SK-N-SH (cell line): ENCODE measurements at places on chromosomes 4 and X.

DNA sequence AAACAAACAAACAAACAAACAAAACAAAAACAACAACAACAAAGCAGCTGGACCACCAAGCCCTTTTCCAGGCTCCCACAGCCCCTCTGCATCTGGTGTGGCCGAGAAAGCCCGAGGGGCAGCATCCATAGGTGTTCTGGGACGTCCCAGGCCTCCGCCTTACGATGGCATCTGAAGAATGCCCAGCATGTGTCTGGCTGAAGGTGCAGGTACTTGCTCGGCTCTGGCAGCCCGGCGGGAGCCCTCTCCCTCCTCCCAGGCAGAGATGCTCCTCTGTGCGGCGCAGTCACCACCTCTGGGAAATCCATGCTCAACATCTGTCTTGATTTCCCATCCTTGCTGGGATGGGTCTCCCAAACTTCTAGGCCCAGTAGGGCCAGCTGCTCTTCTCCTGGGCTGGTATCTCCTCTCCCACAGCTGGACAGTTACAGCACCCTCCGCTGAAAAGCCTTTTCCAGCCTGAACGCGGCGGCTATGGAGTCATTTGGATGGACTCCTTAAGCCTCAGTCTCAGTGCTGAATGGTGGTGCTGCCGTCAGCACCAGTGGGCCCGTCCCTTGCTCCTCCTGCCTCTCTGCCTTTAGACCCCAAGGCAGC is 4.3 kb downstream of the PSAPL1 start:
- H3K27ac ChIP-seq = no peak overlapping the region
- no peaks in the 10 kb centered on the region for H3K4me1 ChIP-seq
- no peaks in the 10 kb centered on the region for H3K27me3 ChIP-seq
- DNase-seq = no peak

DNA sequence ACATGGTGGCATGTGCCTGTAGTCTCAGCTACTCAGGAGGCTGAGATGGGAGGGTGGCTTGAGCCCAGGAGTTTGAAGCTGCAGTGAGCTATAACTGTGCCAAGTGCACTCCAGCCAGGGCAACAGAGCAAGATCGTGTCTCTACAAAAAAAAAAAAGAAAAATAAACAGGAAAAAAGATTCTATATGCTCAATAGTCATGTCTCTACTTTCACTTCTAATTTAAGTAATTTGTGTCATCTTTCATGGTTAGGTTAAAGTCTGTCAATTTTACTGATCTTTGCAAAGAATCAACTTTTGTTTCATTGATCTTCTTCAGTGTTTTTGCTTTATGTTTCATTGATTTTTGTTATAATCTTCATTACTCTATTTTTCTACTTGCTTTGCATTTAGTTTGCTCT is 106.2 kb upstream of the MAB21L2 start:
- H3K4me1 ChIP-seq = no peaks in the 10 kb centered on the region
- peaks cover 9% of the 10 kb centered on the region for H3K36me3 ChIP-seq
- H3K27ac ChIP-seq = no peak overlapping the region
- no peak overlapping the region for H3K4me3 ChIP-seq

DNA sequence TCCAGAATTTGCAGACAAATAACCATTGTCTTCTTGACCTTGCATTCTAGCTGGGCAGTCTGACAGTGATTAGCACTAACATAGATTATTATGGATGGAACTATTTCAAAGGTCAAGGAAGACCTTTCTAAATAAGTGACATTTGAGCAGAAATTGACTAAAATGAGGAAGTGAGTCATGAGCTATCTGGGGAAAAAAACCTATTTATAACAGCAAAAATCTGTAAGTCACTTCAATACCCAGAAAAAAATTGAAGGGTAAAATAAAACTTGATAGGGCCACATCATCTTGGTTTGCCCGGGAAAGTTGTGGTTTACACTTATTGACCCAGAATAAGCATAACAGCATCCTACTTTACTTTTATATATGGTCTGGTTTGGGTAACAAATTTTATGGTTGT is 414.6 kb upstream of the HS3ST1 start:
- no peak overlapping the region for H3K27ac ChIP-seq
- H3K4me3 ChIP-seq = no peak overlapping the region
- H3K27me3 ChIP-seq = no peaks in the 10 kb centered on the region
- no peaks in the 10 kb centered on the region for H3K36me3 ChIP-seq

DNA sequence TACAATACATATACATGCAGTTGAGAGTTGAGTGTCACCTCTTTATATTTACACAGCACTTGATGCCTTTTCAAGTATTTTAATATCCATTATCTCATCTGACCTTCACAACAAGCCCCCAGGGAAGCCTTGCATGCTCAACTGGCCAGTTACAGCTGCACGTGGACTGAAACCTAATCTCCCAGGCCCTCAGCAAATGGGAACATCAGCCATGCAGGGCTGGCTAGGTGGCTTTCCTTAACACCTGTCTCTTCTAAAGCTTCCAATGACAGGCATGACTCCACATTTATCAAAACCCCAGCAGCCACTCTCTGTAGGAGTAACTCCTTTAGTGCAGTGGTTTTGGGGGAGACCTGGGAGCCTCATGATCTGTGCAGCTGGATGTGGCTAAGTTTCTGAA is 56.4 kb downstream of the PHKA2 start:
- no peaks in the 10 kb centered on the region for H3K4me1 ChIP-seq
- H3K4me3 ChIP-seq = no peak overlapping the region
- no peak overlapping the region for H3K27ac ChIP-seq
- peaks cover 6% of the 10 kb centered on the region; the same call in 1 of the 2 replicates for H3K27me3 ChIP-seq

- DNase-seq = no peak
- no peaks in the 10 kb centered on the region for H3K27me3 ChIP-seq
- H3K36me3 ChIP-seq = no peaks in the 10 kb centered on the region
- no peaks in the 10 kb centered on the region for H3K4me1 ChIP-seq
- H3K4me3 ChIP-seq = no peak overlapping the region
Measured at GRCh38 chrX:10516781-10517322, 103.5 kb downstream of the MID1 start.

GRCh38 chr4:47451657-47452056 is 11.8 kb downstream of the COMMD8 start:
- DNase-seq = no peak
- H3K4me3 ChIP-seq = no peak overlapping the region
- no peak overlapping the region for H3K27ac ChIP-seq
- H3K36me3 ChIP-seq = peaks cover 43% of the 10 kb centered on the region
- no peaks in the 10 kb centered on the region for H3K4me1 ChIP-seq

- no peak for DNase-seq
- H3K4me1 ChIP-seq = no peaks in the 10 kb centered on the region
- H3K36me3 ChIP-seq = no peaks in the 10 kb centered on the region
- no peak overlapping the region for H3K4me3 ChIP-seq
Measured at GRCh38 chr4:144501231-144501780, 144.7 kb upstream of the HHIP start.

DNA sequence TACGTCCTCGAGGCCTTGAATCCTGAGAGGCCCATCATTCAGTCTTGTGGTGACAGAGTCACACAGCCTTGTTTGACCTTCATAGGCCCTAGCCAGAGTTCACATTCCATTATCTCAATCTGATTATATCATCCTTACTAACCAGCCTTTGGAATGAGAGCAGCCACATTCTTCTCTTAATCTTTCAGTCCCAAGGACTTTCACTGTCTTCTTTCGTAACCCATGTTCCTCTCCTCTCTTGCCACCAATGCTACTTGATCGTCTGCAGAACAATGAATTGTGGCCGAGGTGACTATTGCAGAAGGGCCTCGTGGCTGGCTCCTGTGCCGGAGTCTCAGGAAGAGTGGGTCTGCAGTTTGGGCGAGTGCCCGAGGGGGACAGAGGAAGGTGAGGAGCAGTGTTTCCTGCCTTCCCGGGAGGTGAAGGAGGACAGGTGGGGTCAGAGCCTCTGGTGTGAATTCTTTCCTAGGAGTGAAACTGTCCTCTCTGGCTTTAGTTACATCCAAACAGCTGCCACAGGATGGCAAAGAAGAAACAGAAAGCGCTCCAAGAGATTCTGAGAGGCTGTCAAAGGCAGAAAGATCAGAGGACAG is 94.6 kb downstream of the LIMCH1 start:
- H3K36me3 ChIP-seq = no peaks in the 10 kb centered on the region
- no peak overlapping the region for H3K27ac ChIP-seq
- H3K4me3 ChIP-seq = no peak overlapping the region
- H3K4me1 ChIP-seq = peaks cover 11% of the 10 kb centered on the region; the same call in 1 of the 2 replicates

DNA sequence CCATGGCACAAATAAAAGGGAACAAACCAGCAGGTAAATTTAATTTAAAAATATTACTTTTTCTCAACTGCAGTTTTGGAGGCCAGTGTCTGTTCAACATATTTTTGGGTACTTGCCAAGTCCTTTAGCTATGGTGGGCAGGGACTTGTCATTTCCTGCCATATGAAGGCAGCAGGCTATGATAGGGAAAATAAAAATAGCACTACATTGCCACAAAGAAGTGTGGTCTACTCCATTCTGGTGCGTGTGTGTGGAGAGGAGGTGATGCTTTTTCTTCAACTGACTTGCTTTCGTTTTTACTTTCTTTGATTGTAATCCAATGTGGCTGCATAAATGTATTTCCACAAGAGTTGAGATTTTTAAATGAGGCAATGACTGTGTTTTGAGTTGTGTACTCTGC is 17.2 kb downstream of the GPR174 start:
- H3K36me3 ChIP-seq = no peaks in the 10 kb centered on the region
- no peak overlapping the region for H3K27ac ChIP-seq
- H3K4me3 ChIP-seq = no peak overlapping the region
- no peaks in the 10 kb centered on the region for H3K27me3 ChIP-seq
- H3K4me1 ChIP-seq = no peaks in the 10 kb centered on the region
- DNase-seq = no peak

- no peak for DNase-seq
- H3K36me3 ChIP-seq = no peaks in the 10 kb centered on the region
- no peaks in the 10 kb centered on the region for H3K4me1 ChIP-seq
- no peak overlapping the region for H3K27ac ChIP-seq
- H3K4me3 ChIP-seq = no peak overlapping the region
Measured at GRCh38 chr4:5500165-5500564, 208.2 kb downstream of the EVC2 start.

GRCh38 chr4:113080050-113080449 is 30.6 kb downstream of the ANK2 start:
- DNase-seq = no peak
- H3K27ac ChIP-seq = no peak overlapping the region
- H3K4me1 ChIP-seq = no peaks in the 10 kb centered on the region
- H3K36me3 ChIP-seq = no peaks in the 10 kb centered on the region
- H3K4me3 ChIP-seq = no peak overlapping the region

DNA sequence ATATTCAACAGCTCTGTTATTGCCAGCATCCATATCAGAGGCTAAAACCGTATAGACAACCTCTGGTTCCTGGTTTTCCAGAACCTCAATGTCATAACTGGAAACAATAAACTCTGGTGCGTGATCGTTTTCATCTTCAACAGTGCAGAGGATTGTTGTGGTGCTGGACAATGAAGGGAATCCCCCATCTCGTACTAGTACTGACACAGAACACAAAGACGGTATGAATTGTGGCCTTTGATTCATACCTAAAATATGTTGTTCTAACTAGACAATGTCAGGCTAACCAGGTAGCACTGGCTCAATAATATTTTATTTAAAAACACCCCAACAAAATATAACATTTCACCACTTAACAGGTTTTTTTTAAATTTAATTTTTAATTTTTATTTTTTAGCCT is 186.9 kb downstream of the DCHS2 start:
- no peak for DNase-seq
- no peak overlapping the region for H3K4me3 ChIP-seq
- H3K4me1 ChIP-seq = no peaks in the 10 kb centered on the region

GRCh38 chr4:152581536-152582160 is 45.8 kb upstream of the FBXW7 start:
- no peak overlapping the region for H3K4me3 ChIP-seq
- no peak overlapping the region for H3K27ac ChIP-seq
- no peaks in the 10 kb centered on the region for H3K36me3 ChIP-seq

GRCh38 chr4:1470816-1471442 is 64.7 kb upstream of the NKX1-1 start:
- peak; percentile 19 for DNase-seq
- peaks cover 26% of the 10 kb centered on the region for H3K27me3 ChIP-seq
- no peaks in the 10 kb centered on the region; the same call in 1 of the 2 replicates for H3K4me1 ChIP-seq
- H3K4me3 ChIP-seq = no peak overlapping the region
- no peaks in the 10 kb centered on the region for H3K36me3 ChIP-seq
- H3K27ac ChIP-seq = no peak overlapping the region

GRCh38 chr4:76563454-76564122 is 128.6 kb downstream of the SHROOM3 start:
- H3K36me3 ChIP-seq = no peaks in the 10 kb centered on the region
- no peak overlapping the region for H3K4me3 ChIP-seq
- H3K4me1 ChIP-seq = peaks cover 6% of the 10 kb centered on the region
- DNase-seq = no peak

GRCh38 chr4:2076908-2077536 is 17.9 kb downstream of the NAT8L start:
- DNase-seq = no peak
- H3K36me3 ChIP-seq = no peaks in the 10 kb centered on the region
- no peaks in the 10 kb centered on the region for H3K27me3 ChIP-seq
- no peak overlapping the region for H3K4me3 ChIP-seq
- no peaks in the 10 kb centered on the region for H3K4me1 ChIP-seq

DNA sequence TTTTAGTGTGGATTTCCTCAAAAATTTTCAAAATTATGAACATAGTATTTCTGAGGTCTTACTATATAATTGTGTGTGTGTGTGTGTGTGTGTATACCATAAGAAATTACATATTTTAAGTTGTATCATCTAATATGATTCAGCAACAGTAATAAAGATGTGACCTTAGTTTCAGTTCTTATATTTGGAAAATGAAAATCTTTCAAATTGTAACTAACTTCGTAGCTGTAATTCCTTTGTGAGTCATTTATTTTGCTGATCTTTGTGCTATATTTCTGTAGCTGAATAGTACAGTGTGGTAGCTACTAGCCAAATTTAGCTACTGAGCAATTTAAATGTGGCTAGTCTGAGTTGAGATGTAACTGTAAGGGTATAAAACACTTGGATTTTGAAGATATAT is 116.4 kb downstream of the RAP1GDS1 start:
- no peak overlapping the region for H3K4me3 ChIP-seq
- H3K27ac ChIP-seq = peak overlapping the region; percentile 1; the same call in 1 of the 2 replicates
- no peak for DNase-seq
- H3K27me3 ChIP-seq = no peaks in the 10 kb centered on the region
- no peaks in the 10 kb centered on the region; the same call in 1 of the 2 replicates for H3K4me1 ChIP-seq
